ENCODE measurements at places on chromosomes 5 and 9.

- DNase-seq = no peak
Measured at GRCh38 chr5:107948377-107948776, 277.6 kb upstream of the EFNA5 start.

DNA sequence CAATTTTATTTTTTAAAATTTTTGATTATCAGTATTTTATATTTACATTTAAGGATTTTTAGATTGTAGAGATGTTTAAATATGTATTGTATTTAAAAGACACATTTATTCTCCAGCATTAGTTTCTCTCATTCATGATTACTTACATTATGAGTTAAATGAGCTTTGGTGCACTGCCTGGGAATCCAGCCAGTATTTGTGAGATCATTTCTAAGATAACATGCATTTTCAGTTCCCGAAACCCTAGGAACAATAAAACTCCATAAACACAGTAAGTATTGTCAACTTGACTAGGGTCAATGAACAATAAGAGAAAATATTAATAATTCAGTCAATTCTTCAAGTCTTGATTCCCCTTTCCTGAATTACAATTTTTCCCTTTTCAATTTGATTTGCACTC lies 403.3 kb downstream of the PLK2 start:
- no peak for DNase-seq

- DNase-seq = no peak
Measured at GRCh38 chr5:72705178-72705577, 111.3 kb upstream of the TNPO1 start.

DNA sequence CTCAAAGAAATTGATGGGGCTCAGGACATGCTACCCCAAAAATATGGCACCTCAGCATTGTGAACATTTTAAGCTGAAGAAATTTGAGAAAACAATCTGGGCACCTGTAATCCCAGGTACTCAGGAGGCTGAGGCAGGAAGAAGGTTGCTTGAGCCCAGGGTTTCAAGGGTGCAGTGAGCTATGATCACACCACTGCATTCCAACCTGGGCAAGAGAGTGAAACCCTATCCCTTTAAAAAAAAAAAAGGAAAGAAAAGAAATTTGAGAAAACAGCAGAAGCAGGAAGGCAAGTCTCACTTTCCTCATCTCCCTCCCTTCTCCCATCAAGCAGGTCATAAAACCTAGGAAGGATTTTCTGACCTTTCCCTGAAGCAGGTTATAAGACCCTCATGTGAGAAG lies 23.6 kb downstream of the TPD52L3 start:
- DNase-seq = no peak

- DNase-seq = no peak
Measured at GRCh38 chr5:10622810-10623209, 58.9 kb downstream of the ANKRD33B start.

DNA sequence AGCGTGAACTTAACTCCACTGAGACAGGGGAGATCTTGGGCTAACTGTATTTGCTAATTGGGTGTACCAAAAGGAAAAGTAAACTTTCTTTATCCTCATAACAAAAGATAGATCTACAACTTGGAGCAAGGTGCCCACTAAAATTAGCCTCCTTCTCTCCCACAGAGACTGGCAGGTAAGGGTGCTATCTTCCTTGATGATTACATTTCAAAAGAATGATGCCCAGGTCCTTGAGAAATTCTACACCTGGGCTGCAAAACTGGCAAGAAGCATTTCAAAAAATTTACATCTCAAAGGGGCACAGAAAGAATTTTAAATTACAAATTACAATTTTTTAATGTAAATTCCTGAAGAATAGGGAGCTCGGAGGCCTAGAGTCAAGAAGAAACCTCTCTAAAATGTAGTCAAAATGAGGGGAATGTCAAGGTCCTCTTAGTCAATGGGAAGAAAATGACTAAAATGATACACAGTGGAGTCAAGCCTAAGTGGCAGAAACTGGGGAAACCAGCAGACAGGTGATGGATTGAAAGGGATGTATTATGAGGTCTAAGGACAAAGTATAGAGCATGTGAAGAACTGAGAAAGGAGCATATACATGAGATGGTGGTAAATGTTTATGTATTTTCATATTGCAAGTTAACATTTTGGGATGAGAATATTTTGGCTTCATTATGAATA lies 348.3 kb upstream of the TUSC1 start:
- DNase-seq = no peak

DNA sequence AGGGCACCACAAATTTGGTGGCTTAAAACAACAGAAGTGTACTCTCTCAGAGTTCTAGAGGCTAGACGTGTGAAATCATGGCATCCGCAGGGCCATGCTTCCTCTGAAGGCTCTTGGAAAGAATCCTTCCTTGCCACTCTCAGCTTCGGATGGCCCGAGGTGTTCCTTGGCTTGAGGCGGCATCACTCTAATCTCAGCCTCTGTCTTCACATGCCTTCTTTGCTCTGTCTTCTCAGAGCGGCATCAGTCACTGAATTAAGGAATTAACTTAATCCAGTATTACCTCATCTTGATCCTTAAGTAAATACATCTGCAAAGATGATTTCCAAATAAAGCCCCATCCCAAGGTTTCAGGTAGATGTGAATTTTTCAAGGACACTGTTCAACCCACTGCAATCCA lies 211.1 kb upstream of the TRIM32 start:
- DNase-seq = no peak

GRCh38 chr9:107712390-107712789 lies 222.8 kb upstream of the KLF4 start:
- no peak for DNase-seq

DNA sequence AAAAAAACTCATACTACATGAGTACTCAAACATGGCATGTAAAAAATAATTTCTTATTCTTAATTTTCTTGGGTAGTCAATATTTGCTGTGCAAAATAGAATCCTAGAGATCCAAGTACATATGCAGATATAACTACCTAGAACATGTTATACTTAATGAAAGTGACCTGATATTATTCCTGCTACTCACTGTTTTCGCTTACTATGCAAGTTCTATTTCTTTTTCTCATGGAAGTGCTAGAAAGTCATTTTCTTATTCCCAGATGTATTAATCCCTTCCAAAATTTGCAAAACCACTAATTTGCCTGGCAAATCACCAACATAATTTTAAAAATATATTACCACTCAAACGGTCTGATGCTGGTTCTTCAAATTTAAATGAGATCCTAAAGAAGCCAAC lies 19.2 kb upstream of the PLAC8L1 start:
- DNase-seq = no peak

DNA sequence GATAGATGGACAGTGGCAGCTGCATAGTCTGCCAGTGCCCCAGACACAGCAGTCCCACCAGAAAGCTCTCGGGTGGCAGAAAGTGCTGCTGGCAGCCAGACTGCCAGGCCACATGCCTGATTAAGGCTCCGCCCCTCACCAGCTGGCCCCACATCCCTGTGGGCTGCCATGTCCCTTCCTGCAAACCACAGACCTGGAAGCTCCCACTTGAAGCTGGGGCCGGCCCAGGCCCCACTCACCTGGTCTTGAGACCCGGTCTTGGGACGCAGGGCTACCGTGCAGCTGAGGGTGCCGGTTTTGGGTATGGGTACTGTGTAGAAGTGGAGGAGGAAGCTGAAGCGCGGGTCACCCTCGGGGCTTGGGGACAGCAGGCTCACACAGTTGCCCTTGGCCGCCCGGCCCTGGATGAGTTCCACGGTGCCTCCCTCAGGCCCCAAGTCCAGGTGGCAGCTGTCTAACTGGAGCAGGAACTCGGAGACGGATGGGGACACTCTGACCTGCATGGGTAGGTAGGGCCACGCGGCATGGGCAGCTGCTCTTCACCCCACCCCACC lies 15.3 kb downstream of the FPGS start:
- DNase-seq = no peak

GRCh38 chr5:95920822-95921221 lies 40.8 kb downstream of the ELL2 start:
- no peak for DNase-seq

- DNase-seq = no peak
Measured at GRCh38 chr5:134595458-134595838, 37.2 kb downstream of the SAR1B start.

DNA sequence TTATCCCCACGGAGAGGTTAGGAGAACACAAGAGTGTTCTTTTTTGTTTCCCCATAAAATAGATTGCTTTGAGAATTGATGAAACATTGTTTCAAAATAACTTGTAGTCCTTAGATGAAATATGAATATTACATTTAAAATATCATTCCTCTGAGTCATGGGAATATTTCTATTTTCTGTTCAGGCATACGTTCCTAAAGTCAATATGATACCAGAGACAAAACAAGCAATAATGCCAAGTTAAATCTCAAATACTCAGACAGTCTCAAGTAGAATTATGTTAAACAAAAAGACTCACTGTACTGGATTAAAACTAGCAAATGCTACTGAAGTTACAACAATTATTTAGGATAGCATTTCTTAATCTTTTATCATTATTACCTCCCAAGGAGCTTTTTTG lies 111.7 kb upstream of the C6 start:
- DNase-seq = no peak

DNA sequence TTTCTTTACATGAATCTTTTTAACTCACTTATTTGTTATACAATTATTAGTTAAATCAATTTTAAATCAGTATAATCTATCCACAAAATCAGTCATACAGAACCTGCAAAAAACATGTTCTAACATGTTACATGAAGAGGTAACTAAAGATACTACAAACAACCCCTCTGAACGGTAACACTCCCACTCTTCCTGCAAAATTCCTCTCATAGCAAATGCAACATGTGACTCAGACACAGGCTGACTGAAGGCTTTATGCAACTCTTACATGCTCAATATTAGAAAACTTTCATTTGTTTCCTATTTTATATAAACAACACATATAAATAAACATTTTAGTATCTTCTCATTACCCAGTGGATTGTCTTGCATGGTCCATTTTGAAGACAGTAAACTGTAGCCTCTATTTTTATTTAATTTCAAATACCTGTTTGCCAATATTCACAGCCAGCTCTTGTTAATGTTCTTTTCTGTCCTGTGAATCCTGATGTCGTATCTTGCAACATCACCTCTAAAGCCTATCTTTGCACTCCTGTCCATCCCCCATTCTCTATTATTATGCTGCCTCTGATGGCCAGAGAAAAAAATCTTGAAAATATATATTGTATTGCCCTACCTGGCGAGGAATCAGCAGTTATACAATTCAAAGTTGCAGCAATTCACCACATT lies 100.5 kb upstream of the CCDC152 start:
- DNase-seq = no peak

GRCh38 chr5:140041492-140042392 lies 1.4 kb downstream of the NRG2 start:
- DNase-seq = no peak

DNA sequence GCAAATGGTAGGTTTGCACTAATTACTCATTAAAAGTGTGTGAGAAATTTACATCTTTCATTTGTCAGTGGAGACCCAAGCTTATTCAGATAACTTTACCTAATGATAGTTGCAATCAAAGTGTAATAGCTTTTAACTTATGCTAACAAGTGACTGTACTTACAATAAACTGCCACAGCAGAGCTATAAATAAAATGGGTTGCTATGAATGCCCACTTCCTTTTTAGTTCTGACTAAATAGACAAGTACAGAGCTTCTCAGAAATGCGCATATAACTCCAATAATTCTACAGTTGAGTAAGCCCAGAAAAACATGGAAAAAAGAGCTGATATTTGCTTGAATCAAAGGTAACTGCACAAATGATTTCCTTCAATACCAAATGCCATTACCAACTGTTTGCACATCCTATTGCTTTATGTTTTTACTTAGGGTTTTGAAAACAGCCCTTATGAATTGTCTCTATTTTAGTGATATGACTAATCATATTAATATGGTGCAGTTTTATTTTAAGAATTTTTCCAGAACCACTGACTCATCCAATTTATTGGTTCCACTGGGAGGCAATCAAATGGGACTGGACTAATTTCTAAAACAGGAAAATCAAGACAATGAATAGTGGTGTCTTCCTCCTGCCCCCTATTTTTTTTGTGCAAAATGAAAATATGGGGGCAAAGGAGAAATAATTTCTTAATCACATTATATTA lies 84.1 kb downstream of the PPP2R2B start:
- DNase-seq = no peak

- DNase-seq = no peak
Measured at GRCh38 chr5:108361771-108362170, 20.1 kb downstream of the FBXL17 start.

GRCh38 chr9:138115506-138115905 lies 237.9 kb downstream of the CACNA1B start:
- no peak for DNase-seq

- no peak for DNase-seq
Measured at GRCh38 chr9:123034881-123035510, 1.5 kb downstream of the GPR21 start.

DNA sequence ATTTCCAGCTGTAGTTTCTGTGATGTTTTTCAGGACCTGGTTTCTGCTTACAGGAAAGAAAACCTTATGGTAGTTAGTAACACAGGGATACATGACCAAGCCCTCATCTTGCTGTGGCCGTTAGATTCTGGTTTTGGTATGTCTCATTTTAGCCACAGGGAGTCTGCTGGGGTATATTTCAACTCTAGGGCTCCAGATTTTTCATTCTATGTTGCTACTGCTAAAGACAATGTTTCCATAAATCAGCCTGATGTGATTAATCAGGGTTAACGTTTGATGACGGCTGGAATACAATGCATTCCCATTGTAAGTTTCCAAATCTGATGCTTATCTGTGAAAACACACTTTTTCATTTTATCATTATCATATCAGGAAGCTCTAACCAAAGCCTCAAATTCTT lies 48.2 kb downstream of the P4HA2 start:
- DNase-seq = no peak

- DNase-seq = no peak
Measured at GRCh38 chr5:139710319-139711066, 62.3 kb downstream of the CXXC5 start.

DNA sequence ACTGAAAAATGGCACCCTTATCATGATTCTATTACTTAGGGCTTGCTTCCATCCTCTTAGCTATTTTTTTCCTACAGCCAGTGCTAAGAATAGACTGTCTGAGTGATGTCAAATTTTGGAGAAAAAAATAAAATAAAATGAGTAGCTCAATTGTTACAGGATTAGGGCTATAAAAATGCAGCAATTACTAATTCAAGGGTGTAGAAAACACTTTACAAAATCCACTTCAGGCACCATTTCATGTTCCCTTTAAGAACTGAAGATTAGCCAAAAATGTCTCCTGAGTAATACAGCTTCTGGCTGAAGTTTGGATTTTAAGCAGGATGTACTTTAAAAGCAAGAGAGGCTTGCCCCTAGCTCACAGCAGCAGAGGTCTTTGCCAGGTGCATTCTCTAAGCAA lies 240.5 kb upstream of the IRX1 start:
- no peak for DNase-seq

- DNase-seq = no peak
Measured at GRCh38 chr5:64315778-64316177, 150.1 kb downstream of the RNF180 start.

DNA sequence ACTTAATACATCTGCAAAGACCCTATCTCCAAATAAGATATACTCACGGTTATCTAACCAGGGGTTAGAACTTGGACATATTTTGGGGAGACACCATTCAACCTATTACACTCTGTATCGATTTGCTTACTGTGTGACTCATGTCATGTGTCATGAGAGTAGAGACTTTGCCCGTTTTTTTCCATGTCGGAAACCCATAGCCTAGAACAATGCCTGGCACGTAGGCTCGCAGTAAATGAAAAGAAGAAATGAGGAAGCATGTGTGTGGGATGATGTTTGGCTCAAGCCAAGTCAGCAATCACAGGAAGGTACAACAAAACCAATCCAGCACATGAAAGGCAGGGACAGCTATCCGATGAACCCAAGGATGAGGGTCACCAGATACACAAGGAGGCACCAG lies 94.6 kb upstream of the DNAH5 start:
- DNase-seq = no peak

All from smooth muscle cell of the brain vasculature (primary cell).